RCC 7860 (cell line): ENCODE measurements at places on chromosomes 3 and 15.

- DNase-seq: no peak
These were observed 5.2 kb downstream of the GPX1 start for GRCh38 chr3:49352890-49353421.

GRCh38 chr3:34011171-34012101 lies 213.0 kb downstream of the PDCD6IP start:
- no peak for DNase-seq

DNA sequence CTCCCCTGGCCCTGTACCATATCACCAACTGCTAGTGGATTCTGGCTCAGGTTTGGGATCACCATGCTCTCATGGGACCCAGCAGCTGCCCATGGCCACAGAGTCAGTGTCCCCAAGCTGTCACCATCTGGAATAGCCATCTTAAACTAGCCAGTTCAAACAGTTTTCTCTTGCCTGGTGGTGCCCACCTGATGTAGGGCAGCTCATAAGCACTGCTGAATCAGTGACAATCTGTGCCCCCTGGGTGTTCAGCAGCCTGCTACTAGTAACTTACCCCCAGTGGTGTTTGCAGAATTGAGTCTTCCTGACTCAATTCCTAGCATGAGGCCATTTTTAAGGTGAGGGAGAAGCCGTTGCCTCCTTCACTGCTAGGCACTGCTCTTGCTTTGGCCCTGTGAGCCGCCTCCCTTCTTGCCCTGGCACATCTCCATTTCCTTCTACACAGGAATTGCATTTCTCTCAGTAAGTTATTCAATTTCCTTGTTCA lies 7.9 kb downstream of the RPSA start:
- DNase-seq: peak; percentile 8

DNA sequence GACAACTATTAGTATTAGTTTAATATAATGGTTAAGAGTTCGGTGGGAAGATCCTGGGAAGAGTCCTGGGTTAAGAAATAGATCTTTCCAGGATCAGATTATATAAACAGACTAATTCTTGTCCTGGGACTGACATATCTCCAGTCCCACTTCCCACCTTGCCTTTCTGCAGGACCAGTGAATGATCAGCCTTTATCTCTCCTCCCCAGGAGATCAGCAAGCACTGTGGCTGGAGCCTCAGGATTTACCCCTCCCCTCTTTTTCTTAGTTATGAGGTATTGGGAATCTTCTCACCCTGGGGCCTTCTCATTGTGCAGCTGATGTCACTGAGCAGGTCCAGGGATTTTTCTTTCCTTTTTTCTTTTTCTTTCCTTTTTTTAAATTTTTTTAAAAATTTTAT lies 135.7 kb upstream of the UMPS start:
- DNase-seq: no peak

- DNase-seq: no peak
These were observed 520 bp downstream of the GREM1 start for GRCh38 chr15:32718227-32718820.

DNA sequence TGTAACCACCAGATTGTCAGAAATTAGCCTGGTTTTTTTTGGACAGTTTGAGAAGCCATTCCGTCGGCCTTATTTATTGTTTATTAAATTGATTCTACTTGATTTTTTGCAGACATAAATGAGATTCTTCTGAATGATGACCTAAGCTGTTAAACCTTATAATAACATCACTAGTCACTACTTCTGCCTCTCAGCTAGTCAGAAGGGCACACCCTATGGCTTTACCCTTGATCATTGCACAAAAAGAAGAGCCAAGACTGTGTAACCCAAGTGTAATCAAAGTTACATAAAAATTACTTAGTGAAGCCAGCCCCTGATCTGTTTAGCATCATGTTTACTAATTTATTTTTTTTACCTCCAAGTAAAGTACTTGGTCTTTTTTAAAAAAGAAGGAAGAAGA lies 64.3 kb downstream of the CHL1 start:
- no peak for DNase-seq

DNA sequence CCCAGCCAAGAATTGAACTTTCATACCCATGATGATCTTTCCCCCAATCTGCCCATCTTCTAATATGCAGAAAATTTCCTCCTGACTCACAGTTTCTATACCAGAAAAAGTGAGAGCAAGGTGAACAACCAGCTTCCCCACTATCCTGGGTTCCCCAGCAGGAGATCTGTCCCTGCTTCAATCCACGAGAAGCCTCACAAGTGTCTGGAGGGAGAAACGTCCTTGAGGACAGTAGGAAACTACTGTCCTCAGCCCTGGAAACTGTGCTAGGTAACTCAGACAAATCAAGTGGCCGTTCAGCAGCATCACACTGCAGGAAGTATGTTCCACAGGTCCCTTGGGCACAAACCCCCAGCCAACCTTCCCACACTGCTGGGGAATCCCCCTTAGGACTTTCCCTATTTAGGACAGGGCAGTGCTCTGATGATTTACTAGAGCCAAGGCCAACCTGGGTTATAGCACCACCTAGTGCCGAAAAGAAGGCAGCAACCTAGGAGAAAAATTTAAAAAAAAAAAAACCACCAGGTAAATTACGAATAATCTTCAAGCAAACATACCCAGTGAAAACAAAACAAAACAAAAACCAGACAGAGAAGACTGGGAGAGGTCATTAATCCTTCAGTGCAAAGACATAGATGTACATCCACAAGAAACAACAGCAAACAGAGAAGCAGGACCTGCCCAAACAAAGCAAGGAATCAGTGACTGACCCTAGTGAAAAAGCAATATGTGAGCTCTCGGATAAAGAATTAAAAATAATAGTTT lies 36.0 kb downstream of the MORC1 start:
- peak; percentile 76 for DNase-seq

- no peak for DNase-seq
These were observed 261.4 kb downstream of the ZMAT3 start for GRCh38 chr3:178810181-178810580.

- DNase-seq: no peak
These were observed 313.3 kb downstream of the SATB1 start for GRCh38 chr3:18111796-18112232.

DNA sequence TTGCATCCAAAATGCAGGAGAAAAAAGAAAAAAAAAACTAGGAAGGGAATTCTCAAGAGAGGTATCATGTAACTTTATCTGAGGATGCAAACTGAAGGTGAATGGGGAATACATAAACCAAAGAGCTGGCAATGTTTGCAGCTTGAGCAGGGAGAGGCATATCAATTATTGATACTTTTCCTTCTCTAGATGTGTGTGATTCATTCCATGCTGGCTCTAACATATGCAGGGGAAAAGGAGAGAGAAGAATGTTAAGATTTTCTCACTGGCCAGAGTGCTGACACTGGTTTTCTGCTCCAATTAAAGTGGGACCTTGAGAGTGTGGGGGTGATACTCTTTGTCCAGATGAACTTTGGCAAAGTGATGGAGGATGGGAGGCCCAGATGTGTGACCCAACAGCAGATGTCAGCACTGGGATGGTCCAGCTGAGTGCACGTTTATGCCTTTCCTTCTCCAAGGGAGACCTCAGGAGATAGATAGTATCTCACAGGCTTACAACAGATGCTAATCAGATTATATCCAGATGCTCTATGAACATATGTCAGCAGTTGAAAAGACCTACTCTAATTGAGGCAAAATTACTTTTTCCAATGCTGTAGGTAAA lies 50.0 kb upstream of the PSMD6 start:
- no peak for DNase-seq

DNA sequence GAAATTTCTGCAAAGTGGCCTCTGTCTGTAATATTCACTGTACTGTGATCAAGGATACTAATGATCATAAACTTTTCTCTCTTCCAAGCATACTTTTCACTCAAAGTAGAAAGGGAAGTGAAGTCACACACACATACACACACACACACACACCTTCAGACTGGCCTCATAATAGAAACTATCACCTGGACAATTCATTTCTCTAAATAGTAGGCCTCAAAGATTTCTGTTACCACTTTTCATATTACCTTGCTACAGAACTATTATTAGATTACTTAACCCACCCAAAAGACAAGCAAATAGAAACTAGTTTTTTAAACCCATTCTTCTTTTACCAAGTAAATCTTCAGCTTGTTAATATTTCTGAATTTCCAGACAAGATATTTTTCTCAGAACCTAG lies 12.2 kb downstream of the CPB1 start:
- no peak for DNase-seq

DNA sequence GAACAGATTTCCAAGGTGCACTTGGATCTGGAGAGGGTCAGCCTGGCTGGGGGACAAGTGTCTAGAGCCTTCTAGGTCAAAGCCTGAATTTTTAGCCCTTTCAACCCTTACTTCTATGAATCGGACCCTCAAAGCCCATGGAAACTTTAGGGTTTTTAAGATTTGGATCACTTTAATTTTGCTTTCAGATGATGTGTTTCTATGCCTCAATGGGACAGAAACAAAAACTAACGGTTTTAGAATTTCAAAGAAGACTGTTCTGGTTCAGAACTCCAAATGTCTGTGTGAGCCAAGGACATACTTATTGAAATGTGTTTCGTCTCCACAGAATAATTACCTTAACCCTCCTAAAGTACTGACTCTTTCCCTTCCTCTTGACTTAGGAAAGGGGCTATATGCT lies 266.7 kb downstream of the LRTM1 start:
- DNase-seq: no peak

GRCh38 chr3:81816473-81817250 lies 55.2 kb upstream of the GBE1 start:
- peak; percentile 14 for DNase-seq

DNA sequence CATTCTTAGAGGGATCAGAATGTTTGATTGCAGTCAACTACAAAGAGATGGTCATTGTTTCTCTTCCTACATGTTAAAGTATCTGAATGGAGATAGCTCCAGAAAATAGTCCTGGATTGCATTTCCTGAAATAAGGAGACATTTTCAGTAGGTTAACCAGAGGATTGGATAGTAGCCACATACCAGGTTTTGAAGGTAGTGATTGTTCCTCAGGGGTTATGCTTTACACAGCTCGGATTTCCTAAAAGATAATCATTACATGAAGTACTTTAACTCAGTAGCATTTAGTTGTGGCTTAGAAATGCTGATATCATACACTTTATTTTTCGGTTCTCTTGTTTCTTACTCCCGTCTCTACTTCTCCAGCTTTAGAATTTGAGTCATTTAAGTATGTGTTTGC lies 10.3 kb downstream of the DNAJB11 start:
- no peak for DNase-seq
